ENCODE measurements at places on chromosomes 4 and X.
A peak's percentile ranks its signal among the peaks of the same experiment; 100 is the strongest.

DNA sequence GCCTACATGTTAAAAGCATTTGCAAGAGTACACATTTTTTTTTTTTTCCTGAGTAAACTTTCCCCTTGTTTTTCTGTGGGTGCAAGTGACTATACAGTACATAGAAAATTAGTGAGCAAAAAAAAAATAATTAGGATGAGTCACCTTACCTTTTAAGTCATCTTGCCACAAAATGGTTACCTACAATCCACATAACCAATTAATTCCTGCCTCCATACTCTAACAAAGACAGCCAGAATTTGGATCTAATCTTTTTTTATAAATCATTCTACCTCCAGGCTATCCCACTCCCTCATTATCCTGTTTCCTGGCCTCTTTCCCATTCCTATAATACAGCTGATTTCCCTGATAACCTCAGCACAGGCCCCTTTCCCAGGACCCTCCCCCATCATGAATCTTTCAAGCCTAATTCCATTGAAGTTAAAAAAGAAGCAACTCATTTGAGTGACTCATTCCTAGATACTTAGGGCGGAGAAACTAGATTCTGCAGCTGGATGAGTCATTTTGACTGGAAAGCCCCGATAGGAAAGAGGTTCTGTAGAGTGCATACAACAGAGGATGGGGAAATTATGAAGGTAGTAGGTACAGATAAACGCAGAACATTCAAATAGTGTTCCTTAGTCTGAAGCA is 128.2 kb downstream of the C4orf51 start:
- H3K27ac ChIP-seq = peak overlapping the region; percentile 95
- peak overlapping the region; percentile 41 for H3K4me3 ChIP-seq
- H3K4me1 ChIP-seq = peaks cover 32% of the 10 kb centered on the region

DNA sequence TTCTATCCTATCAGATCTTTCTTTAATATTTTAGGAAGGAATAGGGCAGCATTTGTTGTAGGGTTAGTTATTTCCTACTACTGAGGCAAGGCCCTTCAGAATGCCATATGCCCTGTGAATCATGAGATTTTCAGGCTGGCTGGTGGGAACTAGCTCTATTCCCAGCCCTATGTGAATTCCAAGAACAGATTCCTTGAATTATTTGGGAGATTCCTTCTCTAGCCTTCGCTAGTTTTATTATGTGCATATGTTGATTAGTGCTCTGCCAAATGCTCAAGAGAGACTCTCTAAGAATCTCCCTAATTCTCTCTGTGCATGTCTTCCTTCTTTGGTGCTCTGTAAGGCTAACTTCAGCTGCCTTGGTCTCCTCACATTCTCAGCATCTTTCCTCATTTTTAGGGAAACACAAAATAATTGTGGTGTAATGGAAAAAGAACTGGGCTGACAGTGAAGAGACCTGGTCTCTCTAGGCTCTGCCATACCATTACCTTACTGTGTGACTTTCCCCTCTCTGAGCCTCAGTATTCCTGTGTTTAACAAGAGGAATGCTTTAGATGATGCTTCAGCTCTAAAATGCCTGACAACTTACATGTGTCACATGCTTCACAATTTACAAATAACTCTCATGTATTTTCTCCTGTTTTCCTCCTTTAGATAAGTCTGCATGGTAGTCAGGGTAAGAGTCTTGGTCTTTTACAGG is 79.7 kb downstream of the VMA21 start:
- H3K4me3 ChIP-seq = no peak overlapping the region
- no peak overlapping the region for H3K27ac ChIP-seq

GRCh38 chr4:76197031-76197743 is 16.4 kb downstream of the SCARB2 start:
- H3K27me3 ChIP-seq = no peaks in the 10 kb centered on the region
- peaks cover 39% of the 10 kb centered on the region for H3K4me1 ChIP-seq
- H3K27ac ChIP-seq = peak overlapping the region; percentile 94
- H3K4me3 ChIP-seq = no peak overlapping the region

GRCh38 chr4:174631901-174632758 is 109.8 kb upstream of the HPGD start:
- H3K4me1 ChIP-seq = no peaks in the 10 kb centered on the region
- no peaks in the 10 kb centered on the region for H3K36me3 ChIP-seq
- no peaks in the 10 kb centered on the region for H3K27me3 ChIP-seq
- no peak overlapping the region for H3K4me3 ChIP-seq
- DNase-seq = peak; percentile 71

DNA sequence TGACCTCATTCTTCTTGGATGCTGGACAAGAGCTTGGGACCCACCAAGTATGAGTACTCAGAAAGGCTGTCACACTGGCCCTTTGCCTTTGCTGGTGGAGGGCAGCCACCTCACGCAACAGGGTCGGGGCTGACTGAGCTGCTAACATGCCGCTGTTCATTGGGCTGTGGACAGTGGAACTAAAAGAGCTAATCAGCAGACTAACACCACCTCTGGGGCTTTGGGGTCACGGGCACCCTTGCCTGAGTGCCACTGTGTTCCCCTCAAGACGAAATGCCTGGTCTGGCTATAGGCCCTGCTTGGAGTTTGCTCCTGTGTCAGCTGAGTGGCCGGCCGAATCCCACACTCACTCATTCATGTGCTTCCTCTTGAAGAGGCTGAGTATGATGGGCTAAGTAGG is 559.6 kb downstream of the SPRY1 start:
- H3K4me3 ChIP-seq = no peak overlapping the region
- no peaks in the 10 kb centered on the region for H3K4me1 ChIP-seq
- H3K27me3 ChIP-seq = no peaks in the 10 kb centered on the region
- no peak overlapping the region for H3K27ac ChIP-seq

- no peak overlapping the region for H3K4me3 ChIP-seq
- no peak for DNase-seq
- H3K27ac ChIP-seq = peak overlapping the region; percentile 50
Observed at GRCh38 chr4:38166082-38166481, 205.9 kb downstream of the PTTG2 start.

DNA sequence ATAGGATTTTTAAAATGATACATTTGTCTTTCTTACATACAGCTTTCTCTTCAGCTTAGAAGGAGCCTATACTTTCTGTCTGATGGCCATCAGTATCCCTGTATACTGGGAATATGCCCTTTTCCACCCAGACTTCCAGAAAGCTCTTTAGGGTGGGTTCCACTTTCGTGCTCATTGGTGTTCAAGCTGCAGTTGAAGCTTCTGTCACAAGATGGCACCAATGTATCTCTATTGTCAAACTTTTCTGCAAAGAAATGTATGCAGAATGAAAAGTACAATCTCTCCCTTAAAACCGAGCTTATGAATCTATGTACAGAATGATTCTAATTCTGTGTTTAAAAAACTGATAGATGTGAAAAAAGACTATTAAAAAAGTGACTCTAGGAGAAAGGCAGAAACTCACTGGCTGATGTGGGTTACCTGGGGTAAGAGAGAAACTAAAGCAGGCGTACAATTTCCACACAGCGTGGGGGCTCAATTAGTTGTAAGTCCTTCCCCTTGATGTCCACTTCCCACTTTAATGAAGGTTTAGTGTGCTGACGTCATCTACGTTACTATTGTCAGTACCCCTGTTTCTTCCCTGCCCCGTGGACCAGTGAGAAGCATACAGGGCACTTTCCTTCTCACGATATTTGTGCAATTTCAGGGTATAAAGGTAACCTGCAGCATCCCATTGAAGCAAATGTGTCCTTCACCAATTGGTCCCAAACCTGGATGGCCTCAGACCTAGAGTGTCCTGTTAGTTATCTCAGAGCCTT is 57.3 kb upstream of the TCEAL2 start:
- H3K27ac ChIP-seq = no peak overlapping the region
- no peaks in the 10 kb centered on the region for H3K36me3 ChIP-seq
- DNase-seq = peak; percentile 38

- DNase-seq = no peak
- no peak overlapping the region for H3K4me3 ChIP-seq
- no peak overlapping the region for H3K27ac ChIP-seq
- H3K27me3 ChIP-seq = no peaks in the 10 kb centered on the region
- no peaks in the 10 kb centered on the region for H3K4me1 ChIP-seq
Observed at GRCh38 chrX:48816014-48816810, 10.1 kb upstream of the ERAS start.

DNA sequence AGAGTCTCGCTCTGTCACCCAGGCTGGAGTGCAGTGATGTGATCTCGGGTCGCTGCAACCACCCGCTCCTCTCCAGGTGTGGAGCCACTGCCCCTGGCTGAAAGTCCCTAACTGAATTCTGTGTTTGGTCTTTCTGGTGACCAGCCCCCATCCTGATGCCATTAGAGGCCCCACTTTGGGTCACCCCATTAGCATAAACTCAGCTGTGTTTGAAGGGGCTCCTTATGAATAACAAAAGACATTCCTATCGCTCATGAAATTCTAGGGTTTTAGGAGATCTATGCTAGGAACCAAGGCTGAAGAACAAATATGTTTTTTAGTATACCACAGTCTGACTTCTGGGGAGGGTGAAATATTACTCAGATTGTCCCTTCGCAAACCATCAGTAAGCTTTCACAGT is 652.9 kb downstream of the ADGRL3 start:
- DNase-seq = no peak
- H3K4me3 ChIP-seq = no peak overlapping the region
- H3K4me1 ChIP-seq = no peaks in the 10 kb centered on the region

DNA sequence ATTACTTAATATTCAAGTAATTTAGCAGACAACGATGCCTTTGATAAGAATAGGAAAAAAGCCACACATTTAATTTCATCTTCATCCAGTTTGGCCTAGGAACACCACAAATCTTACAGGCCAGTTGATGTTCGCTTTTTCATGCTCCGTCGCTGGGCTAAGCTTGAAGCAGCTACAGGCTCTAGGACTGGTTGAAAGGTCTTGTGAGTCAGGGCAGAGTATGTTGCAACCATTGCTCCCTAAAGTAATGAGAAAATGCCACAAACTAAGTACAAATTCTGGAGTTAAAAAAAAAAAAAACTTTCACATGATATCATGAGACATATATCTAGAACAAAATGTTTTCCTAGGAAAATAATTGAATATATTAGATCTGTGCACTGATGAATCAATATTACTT is 123.8 kb downstream of the RPS6KA6 start:
- no peak overlapping the region for H3K27ac ChIP-seq
- no peaks in the 10 kb centered on the region for H3K4me1 ChIP-seq
- H3K27me3 ChIP-seq = no peaks in the 10 kb centered on the region
- no peak overlapping the region for H3K4me3 ChIP-seq

DNA sequence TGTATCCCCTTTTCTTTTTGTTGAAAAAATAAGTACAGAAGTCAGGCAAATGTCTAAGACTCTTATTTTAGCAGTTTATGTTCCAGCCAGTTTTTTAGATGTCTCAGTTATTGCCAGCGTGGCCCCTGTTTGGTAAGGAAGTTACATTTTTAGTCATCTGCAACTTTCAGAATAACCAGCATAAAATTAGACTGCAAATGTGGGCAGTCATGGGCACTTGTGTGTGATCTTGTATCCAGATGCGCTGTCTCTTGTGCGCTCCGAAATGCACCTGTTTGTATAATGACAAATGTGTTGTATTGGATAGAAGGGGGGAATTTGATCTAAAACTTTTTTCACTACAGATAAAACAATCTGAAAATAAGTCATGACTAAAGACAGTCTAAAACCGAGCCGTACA is 44.3 kb upstream of the CLCN4 start:
- no peaks in the 10 kb centered on the region for H3K27me3 ChIP-seq
- no peak for DNase-seq
- no peak overlapping the region for H3K4me3 ChIP-seq
- H3K4me1 ChIP-seq = peaks cover 6% of the 10 kb centered on the region
- H3K36me3 ChIP-seq = peaks cover 4% of the 10 kb centered on the region

DNA sequence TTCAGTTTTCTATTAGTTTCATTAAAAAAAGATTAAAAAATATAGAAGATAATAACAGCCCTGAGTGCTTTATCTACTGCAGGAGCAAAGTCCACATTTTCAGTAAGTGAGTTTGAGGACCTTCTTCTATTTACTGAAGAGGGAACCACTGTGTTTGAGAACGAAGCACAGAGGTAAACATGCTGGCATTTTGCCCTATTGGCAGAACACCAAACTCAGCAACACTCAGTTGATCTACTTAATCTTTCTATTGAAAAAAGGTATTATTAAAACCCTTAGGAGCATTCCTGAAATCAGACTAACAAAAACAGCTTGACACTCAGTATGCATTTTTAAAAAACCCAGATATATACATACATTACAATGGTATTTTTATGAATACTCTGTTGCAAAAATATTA is 1496.7 kb downstream of the TECRL start:
- peaks cover 5% of the 10 kb centered on the region for H3K4me1 ChIP-seq
- no peaks in the 10 kb centered on the region for H3K36me3 ChIP-seq
- DNase-seq = peak; percentile 31
- no peak overlapping the region for H3K4me3 ChIP-seq
- no peaks in the 10 kb centered on the region for H3K27me3 ChIP-seq
